Activated naive CD4-positive, alpha-beta T cell treated with Interleukin-2 at 50 U/mL for 16 hours (primary cell): ENCODE measurements at places on chromosomes 3 and 15.

GRCh38 chr3:131655070-131655690, 152.4 kb upstream of the MRPL3 start:
- DNase-seq = no peak

GRCh38 chr3:164752812-164753211, 325.5 kb downstream of the SI start:
- no peak for DNase-seq

GRCh38 chr3:44021651-44022594, 219.8 kb upstream of the TOPAZ1 start:
- DNase-seq = no peak

- peak; percentile 41 for DNase-seq
These were observed 2.9 kb downstream of the XPC start for GRCh38 chr3:14175383-14176037.

DNA sequence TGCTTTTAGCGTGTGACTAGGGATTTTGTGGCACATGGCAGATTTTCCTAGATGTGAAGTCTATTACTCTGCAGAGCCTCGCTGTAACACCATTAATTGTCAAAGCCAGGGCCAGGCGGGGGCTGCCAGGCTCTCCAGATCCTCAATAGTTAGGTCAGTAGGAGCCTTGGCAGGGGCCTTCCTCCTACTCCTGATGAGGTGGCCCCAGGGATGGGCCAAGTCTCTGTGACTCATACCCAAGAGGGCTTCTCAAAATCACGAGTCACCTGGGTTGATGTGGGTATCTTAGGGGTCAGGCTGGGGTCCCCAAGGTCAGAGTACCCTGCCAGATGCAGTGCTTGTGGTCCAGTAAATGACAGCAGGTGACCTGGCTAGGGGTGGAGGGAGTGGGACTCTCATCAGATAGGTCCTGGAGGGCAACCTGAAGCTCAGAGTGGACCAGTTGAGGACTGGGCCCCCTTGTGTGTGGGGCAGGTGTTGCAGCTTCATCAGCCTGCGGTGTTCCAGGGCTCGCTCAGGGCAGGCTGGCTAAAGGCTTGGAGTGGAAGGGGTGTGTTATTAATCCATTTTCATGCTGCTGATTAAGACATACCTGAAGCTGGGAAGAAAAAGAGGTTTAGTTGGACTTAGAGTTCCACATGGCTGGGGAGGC, 88.5 kb upstream of the MYZAP start:
- DNase-seq = no peak

GRCh38 chr3:183823963-183824362, 1.4 kb downstream of the MAP6D1 start:
- DNase-seq = no peak

DNA sequence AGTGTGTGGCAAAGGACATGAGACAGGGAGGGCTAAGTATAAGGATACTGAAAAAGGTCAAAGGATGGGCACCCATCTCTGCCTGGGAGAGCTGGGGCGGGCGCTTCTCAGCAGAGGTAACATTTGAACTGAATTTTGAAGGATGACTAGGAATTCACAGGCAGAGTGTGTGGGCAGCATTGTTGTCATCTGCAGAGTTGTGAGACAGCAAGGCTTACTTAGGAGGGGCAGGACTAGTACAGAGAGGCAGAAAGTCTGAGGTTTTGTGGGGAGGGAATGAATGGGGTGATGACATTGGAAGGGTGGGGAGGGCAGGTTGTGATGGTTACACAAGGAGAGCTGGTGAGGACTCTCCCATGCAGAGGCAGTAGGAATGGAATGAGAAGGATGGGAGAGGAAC, 84.1 kb upstream of the PRR23C start:
- no peak for DNase-seq
